ENCODE measurements at places on chromosomes 5 and 9.

DNA sequence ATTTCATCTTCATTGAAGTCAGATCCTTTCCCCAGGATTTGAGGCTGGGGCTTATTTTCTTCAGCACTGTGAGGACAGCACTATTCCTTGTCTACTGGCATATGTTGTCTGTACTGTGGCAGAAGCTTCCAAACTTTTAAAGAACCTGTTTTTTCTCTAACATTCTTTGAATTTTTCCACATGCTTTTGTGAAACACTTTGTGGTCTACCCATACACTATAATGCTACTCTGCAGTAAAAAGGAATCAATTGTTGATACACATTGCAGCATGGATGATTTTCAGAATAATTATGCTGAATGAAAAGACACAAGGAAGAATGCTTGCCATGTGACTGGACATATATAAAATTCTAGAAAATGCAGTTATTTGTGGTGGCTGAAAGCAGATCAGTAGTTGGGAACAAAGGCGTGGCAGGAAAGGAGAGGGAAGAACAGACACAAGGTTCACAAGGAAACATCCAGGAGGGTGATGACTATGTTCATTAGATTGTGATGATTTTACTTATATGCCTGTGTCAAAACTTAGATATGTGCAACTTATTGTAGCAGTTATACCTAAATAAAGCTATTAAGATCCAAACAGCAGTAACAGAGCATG, 96.8 kb downstream of the WNK2 start:
- no peak for DNase-seq

DNA sequence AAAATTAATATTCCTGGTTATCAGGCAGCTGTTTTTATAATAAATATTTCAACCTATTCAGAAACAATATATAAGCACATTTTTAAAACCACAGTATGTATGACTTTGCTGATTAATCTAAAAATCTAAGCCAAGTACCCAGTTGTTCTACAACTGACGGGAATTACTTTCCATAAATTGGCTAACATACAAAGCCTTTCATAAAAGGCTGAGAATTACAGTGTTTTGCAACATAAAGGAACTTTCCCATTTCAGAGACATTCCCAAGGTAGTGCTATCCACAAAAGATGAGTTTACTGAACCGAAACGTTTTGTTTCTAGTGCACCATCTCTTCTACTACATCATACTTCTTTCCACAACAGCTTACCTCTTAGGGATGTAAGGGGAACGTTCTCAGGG, 7.2 kb downstream of the RNF145 start:
- no peak for DNase-seq

- no peak for DNase-seq
Observed at GRCh38 chr9:93492327-93492726, 38.9 kb upstream of the FAM120AOS start.

GRCh38 chr5:122701640-122702523, 73.0 kb upstream of the SNX2 start:
- no peak for DNase-seq

- no peak for DNase-seq
Observed at GRCh38 chr5:7894439-7894838, 25.5 kb downstream of the MTRR start.

DNA sequence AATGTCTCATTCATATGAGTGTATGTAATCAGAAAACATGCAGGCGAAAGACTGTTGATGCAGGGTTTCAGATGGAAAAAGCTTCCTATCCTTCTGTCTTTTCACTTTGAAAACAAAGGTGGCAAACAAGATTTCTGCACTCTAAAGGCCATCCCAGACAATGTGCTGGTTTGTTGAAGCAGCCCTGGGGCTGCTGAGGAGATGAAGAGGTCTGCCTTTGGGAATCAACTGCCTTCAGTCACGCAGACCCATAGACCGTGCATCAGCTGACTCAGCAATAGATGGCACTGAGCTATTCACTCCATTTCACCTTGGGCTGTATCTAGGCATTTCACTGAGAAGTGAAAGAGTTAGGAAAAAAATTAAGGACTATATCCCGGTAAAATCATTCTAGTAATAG, 60.5 kb upstream of the C5orf46 start:
- no peak for DNase-seq

DNA sequence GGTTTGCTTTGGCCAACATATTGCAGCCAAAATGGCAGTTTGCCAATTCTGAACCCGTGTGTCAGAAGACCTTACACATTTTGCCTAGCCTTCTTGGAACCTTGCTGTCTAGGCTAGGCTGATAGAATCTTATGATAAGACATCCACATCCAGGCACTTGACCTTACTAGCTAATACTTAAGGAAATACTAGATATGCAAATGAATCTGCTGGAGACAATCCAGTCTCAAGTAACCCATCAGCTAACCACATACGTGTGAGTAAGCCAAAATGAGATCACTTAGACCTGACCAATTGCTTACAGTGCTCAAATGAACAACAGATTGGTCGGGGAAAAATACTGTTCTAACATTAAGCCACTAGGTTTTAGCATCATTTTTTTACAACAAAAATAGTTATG, 1504.6 kb upstream of the CDH9 start:
- no peak for DNase-seq

Data from cortex of kidney (tissue), 1 donor.